ENCODE measurements at places on chromosomes 12 and 14.
A peak's percentile ranks its signal among the peaks of the same experiment; 100 is the strongest.

DNA sequence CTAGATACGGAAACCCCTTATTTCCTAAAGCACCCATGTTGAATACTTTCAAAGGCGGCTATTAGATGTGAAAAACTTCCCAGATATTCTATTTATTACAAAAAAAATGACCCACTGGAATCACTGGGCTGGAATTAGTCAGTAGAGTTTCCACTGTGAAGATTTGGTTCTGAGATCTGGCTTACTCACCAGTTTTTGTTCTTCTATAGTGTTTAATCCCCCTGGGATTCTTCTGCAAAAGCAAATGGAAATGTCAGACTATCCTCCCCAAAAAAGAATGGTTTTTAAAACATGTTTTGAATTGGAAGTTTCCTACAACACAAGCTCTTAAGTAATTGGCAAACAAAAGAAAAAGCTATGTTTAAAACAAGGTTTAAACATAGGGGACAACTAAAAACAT lies 166.4 kb downstream of the STXBP6 start:
- no peak for ATAC-seq

GRCh38 chr12:109881752-109882151 lies 1.4 kb upstream of the GLTP start:
- ATAC-seq: no peak

DNA sequence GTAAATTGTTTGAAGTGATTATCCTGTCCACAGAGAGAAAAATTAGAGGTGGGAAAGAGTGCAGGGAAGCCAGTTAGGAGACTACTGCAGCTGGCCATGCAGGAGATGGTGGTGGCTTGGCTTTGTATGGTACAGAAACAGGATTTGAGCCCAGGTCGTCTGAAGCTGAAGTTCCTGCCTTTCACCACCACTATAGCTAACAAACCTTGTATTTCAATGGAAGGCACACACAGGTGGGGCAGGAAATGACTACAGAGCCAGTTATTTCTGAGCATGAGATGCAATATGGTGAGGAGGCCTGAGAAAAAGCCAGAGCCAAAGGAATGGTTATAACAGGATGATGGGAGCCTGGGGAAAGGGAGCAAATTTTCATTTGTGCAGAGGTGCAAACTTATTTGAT lies 103.9 kb downstream of the BTG1 start:
- no peak for ATAC-seq

GRCh38 chr14:55802986-55803872 lies 223.2 kb downstream of the KTN1 start:
- no peak for ATAC-seq

- no peak for ATAC-seq
Measured at GRCh38 chr12:95248604-95249360, 31.2 kb downstream of the VEZT start.

DNA sequence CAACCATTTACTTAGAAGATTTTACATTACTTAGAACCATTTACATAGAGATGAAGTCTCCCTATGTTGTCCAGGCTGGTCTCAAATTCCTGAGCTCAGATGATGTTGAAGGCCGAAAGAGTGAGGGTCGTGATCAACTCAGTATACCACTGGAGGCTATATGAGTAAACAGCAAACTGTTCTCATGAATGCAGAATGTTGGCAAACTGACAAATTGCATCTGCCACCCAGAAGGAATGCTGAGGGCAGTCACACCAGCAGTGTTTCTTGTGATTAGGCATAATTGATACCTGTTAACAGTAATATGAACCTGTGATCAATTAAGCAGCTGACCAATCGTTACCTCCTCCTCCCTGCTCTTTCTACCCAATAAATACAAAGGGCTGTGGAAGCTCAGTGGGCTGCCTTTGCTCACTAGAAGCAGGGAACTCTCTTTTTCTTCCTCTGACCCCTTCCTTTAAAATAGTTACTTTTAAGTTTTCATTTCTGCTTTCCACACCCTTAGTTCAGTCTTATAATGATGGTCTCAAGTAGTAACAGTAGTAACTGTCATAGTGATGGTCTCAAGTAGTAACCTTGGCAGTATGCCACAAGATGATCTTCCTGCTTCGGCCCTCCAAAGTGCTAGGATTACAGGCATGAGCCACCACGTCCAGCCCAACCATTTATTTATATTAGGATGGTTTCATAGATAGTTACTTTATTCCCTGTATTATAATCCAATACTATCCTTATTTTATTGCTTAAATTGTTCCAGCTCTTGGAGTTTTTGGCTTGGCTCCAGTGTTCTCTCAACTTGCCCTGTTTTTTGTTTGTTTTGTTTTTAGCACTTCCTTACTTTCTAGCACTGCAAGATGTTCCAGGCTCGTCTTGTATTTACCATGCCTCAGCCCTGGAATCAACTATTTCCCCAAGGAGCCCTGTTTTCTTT lies 25.8 kb downstream of the LIMA1 start:
- no peak for ATAC-seq

DNA sequence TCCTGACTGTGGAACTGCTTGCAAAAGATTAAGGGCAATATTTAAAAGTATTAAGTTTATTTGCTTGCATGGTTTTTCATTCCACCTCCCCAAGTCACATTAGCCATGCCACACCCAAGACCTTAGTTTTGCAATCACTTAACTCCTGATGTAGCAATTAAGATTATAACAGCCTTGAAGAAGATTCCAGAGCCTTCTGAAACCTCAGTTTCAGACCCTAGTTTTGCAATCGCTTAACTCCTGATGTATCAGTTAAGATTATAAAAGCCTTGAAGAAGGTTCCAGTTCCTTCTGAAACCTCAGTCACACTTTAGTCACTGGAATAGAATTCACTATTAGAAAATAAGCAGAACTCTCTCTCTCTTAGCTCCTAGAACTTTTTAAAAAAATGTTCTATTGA lies 42.7 kb upstream of the DCN start:
- ATAC-seq: no peak

DNA sequence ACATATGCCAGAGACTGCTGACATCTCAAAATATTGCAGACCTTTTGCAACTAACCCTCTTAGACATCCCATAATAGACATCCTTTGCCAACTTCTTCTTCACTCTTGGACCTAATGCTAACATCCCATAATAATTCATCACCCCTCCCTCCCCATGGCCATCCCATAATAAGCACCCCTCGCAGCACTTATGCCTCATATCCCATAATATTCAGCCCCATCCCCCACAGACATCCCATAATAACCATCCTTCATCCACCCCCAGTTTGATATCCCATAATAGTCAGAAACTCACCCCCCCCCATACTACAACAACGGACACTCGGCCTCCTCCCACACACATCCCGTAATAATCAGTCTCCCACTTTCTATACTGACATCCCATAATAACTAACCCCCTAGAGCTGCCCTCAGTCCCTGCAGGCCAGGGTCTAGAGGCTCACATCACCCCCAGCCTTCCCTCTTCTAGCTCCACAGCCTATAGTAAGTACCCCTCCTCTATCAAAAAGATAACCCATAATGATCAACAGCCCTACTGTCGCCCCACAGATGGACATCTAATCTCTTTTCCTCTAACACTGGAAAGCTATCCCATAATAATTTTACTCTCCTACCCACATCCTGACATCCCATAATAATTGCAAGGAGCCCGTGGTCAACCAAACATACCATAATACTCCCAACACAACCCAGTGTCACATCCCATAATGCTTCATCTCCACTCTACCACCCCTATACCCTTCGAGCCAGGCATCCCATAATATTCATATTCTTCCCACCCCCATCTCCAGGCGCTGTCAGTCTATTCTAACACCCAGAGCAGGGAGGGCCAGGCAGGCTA lies 792 bp upstream of the CHD4 start:
- ATAC-seq: peak; percentile 62

GRCh38 chr14:65179918-65180724 lies 77.8 kb upstream of the MAX start:
- ATAC-seq: peak; percentile 99

DNA sequence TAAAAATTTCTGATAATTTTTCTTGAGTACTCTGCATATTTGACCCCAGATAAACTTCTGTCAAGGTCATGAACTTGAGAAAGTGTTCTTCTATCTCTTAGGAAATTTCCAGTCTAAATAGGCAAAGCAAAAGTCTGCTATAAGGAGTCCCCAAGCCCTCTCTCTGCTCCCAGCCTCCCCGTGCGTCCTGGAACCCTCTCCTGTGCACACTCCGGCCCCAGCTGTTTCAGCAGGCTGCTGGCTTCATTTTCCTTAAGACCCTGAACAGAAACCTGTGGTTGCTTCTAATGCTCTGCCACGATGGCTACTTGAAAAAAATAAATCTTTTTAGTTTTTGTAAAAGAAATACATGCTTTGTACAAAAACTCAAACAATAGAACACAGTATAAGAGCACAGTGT lies 14.7 kb downstream of the KRT2 start:
- ATAC-seq: no peak

GRCh38 chr12:120257041-120257821 lies 8.3 kb downstream of the PXN start:
- no peak for ATAC-seq
